ENCODE measurements at places on chromosomes 12 and 14. TPM values are rescaled to one million over a fixed set of nuclear protein-coding genes. Genes with fewer than 3 reads are reported as not detected.

KIF26A gene
- not detected for polyA plus RNA-seq

RD3L gene
- not detected for polyA plus RNA-seq

RECQL gene
- 18.6 TPM for polyA plus RNA-seq

NR4A1 gene
- 1,297 TPM for polyA plus RNA-seq

UBC gene
- 969 TPM for polyA plus RNA-seq

DACT1 gene
- 0.01 TPM for polyA plus RNA-seq

BDKRB1 gene
- polyA plus RNA-seq: not detected
